ENCODE measurements at places on chromosomes 6 and 20.

GRCh38 chr6:5989141-5989723 lies 17.5 kb downstream of the NRN1 start:
- DNase-seq, result no peak

GRCh38 chr6:6893701-6894100 lies 214.1 kb upstream of the RREB1 start:
- no peak for DNase-seq

- no peak for DNase-seq
These were observed 79.8 kb upstream of the LOC128125822 start for GRCh38 chr6:63492476-63492875.

- no peak for DNase-seq
These were observed 241.6 kb upstream of the SUPT3H start for GRCh38 chr6:45619211-45619760.

Measured in urinary bladder (tissue), 4 donors.